Daoy (cell line): ENCODE measurements at places on chromosomes 13 and 19.
A peak's percentile ranks its signal among the peaks of the same experiment; 100 is the strongest.

- DNase-seq = no peak
Observed at GRCh38 chr19:15372470-15372869, 7.1 kb downstream of the AKAP8 start.

- no peak for DNase-seq
Observed at GRCh38 chr19:30596813-30597399, 224.7 kb downstream of the ZNF536 start.

DNA sequence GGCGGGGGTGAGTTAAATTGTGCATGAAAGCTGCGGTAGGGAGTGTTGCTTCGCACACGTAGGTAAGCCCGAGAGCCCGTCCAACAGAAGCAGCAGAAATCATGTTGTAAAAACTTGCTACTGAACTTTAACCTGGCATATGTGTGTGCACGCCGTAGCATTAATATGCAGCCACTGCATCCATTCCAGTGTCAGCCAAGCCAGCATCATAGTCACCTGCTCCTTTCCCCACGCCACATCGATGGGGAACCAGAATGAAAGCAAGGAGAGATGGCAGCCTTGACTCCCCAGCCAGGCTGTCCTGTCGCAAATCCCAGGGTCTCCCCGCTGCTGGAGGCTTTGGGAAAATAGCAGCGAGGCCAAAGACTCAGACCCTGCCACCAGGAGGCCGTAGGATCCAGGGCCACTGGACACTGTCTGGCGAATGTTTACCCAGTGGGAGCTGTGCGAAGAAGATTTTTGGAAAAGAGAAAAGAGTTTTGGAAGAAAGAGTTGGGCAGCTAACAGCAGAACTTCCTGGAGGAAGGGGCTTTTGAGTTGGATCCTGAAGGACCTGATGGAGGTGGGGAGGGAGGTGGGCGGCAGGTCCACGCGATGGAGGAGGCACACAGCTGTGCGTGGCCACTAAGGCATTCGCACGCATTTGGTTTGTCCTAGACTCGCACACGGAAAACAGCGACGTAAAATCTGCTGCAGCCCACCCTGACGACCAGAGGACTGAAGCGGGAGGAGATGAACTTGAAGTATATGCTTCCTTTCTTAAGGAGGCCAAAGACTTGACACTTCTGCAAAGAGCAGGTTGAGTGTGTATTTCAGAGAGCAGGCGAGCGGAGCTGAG is 48.7 kb upstream of the RANBP3 start:
- no peak for DNase-seq

DNA sequence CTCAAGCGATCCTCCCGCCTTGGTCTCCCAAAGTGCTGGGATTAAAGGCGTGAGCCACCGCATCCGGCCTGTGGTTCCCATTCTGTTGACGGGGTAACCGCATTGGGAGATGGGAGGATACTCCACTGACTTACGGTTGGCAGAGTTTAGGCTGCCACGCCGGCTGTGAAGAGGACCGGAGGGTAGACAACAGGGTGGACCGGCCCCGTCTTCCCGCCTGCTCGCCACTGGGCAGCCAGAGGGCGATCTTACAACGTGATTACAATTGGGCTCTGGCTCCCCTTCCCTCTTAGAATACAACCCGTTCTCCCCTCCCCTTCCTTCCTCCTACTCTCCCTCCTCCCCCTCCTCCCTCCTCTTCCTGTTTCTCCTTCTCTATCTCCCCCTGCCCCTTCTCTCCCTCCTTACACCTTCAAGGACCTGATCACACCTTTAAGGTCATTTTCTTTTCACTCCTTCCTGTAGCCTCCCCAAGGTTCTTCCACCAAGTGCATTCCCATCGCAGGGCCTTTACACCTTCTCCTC is 957 bp upstream of the CCDC194 start:
- peak; percentile 86 for DNase-seq

DNA sequence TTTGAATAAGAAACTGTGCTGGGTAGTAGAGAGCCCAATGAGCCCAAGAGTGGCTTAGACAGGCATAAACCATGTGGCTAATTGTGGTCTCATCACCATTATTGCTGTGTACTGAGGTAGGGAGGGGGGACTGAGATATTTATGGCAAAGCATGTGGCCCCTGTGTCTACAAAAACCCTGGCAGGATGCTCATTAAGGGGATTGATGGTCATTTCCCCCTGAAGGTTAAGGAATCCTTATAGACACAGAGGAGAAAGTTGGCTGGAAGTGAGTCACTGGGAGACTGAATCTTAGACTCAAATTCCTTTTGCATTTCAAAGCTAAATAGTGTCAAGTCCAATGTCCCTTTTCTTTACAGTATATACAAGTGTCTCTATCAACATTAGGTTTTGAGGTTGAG is 9.8 kb upstream of the DACT3 start:
- DNase-seq = no peak

DNA sequence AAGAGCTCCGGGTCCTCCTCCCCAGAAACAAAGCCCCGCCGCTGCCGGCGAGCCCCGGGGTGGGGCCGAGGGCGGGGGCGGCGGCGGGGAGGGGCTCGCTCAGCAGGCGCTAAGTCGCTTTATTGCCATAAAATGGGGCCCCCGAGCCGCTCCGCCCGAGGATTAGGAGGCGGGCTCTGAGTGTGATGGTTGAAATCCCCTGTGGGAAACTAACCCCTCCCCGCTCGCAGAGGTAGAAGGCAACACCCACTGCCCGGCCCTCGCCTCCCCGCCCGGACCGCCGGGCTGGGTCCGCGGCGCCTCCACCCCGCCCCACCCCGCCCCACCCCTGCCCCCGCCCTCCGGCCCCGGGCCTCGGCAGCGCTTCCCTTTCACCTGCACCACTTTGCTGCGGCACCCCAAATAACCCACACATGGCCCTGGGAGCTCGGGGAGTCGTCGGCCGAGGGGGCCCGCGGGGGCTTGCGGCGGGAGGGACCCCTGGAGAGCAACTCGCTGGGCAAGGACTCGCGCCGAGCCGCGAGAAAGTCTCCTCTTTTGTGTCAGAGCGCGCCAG is at the start of gene KLF12:
KLF12 (minus strand) TSS at position 184 of the 556 bp plus-strand sequence.
- DNase-seq = peak; percentile 91

- DNase-seq = no peak
Observed at GRCh38 chr13:80249516-80250212, 91.3 kb downstream of the SPRY2 start.
